IPS-NIHi11 (cell line): ENCODE measurements at places on chromosomes 6 and 20.
A peak's percentile ranks its signal among the peaks of the same experiment; 100 is the strongest.

DNA sequence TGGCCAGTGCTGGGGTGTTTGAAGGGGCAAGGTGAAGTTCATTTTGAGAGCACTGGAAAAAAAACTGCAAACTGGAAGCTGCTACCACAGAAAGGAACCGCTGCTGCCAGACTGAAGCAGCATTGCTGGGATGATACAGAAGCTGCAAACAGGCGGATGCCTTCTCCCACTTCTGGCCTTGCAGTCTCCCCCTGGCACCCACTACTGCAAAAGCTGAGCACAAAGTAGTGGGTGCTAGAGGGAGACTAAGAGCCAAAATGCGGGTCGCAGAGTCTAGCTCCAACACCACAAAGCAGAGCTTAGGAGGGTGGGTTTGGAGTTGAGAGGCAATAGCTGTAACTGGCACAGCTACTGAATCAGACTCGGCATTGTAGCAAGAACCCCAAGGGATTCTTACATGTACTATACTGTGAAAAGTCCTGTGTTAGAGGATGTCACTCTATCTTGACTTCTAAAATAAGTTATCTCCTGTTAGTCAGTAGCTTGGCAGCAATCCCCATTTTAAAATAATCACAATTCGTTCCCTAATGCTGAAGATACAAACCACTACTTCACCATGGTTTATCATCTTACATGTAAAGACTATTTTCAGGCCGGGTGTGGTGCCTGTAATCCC lies 44.0 kb upstream of the COL21A1 start:
- no peak for DNase-seq

- no peak for DNase-seq
Measured at GRCh38 chr6:16674801-16675392, 86.4 kb downstream of the ATXN1 start.

- DNase-seq, result no peak
Measured at GRCh38 chr6:132907231-132907630, 92.9 kb downstream of the RPS12 start.

DNA sequence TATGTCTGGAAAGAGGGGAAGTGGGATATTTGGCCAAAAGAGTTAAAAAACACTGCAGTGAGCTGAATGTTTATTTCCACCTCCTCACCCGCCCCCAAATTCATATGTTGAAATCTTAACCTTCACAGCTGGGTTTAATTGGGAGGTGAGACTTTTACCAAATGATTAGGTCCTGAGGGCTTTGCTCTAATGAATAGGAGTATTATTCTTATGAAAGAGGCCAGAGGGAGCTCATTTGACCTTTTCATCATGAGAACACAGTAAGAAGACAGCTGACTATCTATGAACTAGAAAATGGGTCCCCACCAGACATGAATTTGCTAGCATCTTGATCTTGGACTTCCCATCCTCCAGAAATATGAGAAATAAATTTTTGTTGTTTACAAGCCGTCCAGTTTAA lies 1028.9 kb downstream of the PHF3 start:
- DNase-seq, result no peak

- DNase-seq, result no peak
Measured at GRCh38 chr6:42021847-42022754, 28.2 kb upstream of the TAF8 start.

DNA sequence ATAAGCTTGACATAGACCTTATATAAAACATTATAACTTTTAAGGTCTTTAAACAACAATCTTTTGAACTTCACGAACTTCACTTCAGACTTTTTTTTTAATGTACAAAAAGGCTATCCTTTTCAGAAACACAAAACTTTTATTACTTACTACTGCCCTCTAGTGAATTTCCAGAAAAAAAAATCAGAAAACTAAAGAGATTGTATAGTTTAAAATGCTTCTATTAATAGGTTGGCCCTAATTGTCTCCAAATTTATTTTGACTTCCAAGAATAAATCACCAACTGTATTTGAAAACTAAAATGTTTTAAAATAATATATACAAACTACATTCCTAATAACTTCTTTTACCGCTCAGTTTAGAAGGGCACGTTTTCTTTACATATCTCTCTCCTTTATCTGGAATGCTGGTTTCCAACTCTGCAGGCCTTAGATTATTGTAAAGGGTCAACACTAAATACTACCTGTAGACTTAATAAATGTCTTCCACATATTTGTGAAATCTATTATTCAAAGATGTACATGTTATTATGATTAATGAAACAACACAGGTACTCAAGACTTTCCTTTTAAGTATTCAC lies 66.8 kb downstream of the LMBRD1 start:
- no peak for DNase-seq

GRCh38 chr6:24838081-24838480 lies 39.4 kb upstream of the ARMH2 start:
- no peak for DNase-seq

- DNase-seq, result no peak
Measured at GRCh38 chr20:10110151-10110550, 75.4 kb downstream of the ANKEF1 start.

GRCh38 chr20:41499961-41500725 lies 118.0 kb downstream of the CHD6 start:
- no peak for DNase-seq

GRCh38 chr20:34312024-34312460 lies 8.9 kb upstream of the AHCY start:
- no peak for DNase-seq

- DNase-seq, result no peak
Measured at GRCh38 chr6:18493382-18493891, 106.3 kb downstream of the RNF144B start.

DNA sequence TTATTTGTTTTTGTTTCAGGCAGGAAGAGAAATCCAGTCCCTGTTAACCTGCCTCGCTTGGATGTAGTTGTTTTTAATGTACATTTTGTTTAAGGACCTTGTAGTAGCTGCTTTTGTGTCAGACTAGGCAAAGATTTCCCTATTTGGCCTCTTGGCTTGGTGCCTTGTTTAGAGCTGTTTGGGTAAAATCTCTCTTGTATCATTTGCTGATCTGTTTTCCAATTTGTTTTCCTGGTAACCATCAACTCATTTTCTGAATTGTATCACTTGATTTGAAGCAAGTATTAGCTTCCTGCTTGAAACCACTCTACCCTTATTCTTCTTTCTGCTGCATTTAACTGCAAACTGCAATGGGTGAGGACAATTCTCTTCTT lies 160.7 kb downstream of the ZFAND3 start:
- DNase-seq, result no peak

DNA sequence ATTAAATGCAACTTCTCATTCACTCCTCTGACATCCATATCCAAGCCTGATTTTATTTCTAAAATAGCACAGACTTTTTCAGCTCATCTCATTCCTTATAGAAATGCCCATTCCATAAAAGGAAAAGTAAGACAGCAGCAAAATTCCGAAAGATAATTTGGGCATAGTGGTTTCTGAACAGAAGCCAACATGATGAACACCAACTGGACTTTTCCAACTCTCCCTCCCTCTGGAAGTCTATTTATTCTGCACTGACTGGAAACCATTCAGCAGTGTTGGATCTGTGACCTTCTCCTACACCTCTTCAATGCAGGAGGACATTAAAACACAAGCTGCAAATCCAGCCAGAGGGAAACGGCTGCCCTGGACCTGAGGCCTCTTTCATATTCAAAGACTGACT lies 306.2 kb upstream of the NT5E start:
- DNase-seq, result no peak

- DNase-seq, result no peak
Measured at GRCh38 chr6:32969685-32970412, 1.5 kb downstream of the BRD2 start.

DNA sequence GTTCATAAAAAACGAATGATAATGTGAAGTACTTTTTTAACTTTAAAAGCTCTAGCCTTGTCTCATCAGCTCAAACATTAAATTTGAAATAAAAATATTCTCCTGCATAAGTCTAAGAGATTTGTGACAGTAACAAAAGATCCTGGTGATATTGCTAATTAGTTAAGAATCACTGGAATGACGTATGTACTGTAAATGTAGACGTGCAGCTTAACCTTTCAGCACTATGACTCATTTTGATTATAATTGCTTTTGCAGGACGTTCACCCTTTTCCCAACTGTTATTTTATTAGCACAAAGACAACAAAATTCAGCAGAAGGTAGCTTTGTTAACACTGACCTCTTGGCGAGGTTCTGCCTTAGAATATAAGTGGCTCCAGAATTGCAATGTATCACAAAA lies 68.6 kb downstream of the TENT5A start:
- no peak for DNase-seq

DNA sequence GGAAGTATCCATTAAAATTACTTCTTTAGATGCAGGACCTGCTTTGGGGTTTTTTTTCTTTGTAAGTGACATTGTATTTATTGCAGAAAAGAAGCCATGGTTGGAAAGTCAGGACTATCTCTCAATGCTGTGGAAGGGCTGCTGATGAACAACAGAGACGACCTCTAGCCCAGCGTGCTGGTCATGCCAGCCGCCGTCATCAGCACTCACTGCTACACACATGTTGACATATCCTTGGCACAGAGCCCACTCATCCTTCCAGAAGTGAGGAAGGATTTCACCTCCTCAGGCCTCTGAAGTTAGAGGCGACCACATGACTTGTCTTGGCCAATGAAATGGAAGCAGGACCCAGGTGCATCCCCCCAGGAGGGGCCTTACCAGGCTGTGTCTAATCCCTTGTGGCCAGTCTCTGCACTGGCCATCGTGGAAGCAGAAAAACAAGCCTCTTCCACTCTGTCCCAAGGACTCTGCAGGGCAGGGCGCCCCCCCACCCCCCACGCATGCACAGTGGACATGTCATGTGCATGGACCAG lies 343.5 kb downstream of the TAF4 start:
- no peak for DNase-seq

- peak; percentile 47 for DNase-seq
Measured at GRCh38 chr6:11179419-11180202, 52.9 kb downstream of the NEDD9 start.

DNA sequence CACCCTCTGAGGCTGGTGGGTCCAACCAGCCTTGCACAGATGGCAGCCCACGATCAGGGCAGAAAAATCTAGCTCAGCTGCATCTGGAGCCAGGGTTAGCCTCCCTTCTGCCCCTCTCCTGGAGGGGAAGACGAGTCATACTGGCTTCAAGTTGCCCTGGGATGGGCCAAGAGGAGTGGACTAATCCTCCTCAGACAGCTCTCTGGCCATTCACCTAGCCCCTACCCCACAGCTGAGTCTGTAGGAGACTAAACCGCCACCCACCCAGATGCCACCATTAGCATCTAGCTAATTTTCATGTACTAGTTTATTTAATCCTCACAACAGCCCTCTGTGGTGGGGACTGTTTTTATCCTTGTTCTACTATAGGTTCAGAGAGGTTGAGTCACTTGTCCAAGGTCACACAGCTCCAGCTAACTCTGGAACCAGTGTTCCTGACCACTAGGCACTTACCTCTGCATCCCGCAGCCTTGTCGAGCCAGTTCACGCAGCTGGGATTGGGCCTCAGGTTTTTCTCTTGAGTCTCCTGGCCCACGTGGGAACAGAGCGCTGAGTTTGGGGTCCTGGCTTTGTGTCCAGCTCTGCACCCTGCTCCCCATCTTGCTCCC lies 48.5 kb upstream of the CCDC167 start:
- DNase-seq, result no peak

GRCh38 chr20:37922016-37922415 lies 19.1 kb downstream of the VSTM2L start:
- no peak for DNase-seq

- peak; percentile 26 for DNase-seq
Measured at GRCh38 chr6:54698974-54699373, 147.6 kb upstream of the FAM83B start.

GRCh38 chr20:32249030-32249738 lies 28.3 kb upstream of the KIF3B start:
- no peak for DNase-seq

GRCh38 chr6:14665827-14666724 lies 548.5 kb downstream of the CD83 start:
- DNase-seq, result no peak

- no peak for DNase-seq
Measured at GRCh38 chr20:40782043-40782368, 93.0 kb upstream of the MAFB start.

DNA sequence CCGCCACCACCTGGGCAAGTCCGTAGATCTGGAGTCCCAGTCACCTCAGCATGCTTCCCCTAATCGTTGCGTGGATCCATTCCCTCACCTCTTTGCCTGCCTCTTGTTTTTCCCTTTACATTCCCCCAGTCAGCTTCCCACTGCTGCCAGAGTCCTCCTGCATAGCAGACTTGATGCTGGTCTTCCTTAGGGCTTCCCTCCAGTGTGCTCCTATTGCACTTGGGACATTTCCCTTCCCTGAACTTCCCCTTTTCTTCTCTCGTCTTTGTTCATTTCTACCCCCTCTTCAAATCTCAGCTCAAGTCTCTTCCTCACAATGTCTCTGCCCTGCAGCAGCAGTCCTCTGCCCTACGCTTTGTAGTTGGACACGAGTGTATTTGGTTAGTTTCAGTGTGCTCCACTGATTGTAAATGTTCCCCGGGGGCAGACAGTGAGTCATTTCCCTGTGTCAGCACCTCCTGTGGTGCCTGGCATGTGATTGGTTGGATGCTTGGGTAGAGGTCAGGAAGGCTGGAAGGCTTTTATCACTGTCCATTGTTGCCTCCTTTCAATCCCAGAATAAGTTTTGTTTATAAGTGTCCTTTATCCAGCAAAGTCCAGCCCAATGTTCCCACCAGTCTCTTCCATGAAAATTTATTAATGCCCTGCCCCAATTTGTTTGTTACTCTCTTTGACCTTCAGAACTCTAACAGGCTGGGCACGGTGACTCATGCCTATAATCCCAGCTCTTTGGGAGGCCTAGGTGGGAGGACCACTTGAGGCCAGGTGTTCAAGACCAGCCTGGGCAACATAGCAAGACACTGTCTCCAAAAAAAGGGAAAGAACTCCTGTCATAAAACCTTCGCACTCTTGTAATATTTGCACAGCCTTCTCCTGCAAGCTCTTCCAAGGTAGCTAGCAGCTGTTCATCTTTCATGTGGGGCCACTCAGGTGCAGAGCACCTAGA lies 38.3 kb downstream of the FAM120B start:
- peak; percentile 60 for DNase-seq

DNA sequence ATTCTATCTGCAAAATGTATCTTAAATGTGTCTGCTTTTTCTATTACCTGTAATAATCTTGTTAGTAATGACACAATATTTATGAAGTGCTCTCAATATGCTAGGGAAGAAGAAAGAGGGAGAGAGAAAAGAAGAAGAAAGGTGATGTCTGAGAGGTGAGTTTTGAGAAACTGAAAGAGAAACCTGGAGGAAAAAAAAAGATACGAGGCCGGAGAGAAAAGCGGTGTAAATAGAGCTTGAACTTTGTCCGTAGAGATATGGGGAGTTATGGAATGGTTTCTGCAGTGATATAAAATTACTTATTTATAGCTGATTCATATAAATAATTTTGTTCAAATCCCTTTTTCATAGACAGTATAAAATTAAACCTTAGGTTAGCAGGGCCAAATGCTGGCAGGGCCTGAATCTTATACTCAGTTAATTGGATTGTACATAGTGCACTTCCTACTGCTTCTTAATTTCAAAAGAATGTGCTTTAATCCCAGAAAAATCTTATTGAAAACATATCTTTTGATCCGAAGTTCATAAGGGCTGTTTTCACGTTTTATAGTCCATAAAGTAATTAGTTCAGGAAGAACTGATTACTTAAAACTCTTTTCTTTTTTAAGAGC lies 43.0 kb downstream of the MYB start:
- DNase-seq, result no peak
